ENCODE measurements at places on chromosomes 4 and X.
A peak's percentile ranks its signal among the peaks of the same experiment; 100 is the strongest.

GRCh38 chr4:84956014-84956413 lies 10.5 kb downstream of the WDFY3 start:
- no peak for DNase-seq

DNA sequence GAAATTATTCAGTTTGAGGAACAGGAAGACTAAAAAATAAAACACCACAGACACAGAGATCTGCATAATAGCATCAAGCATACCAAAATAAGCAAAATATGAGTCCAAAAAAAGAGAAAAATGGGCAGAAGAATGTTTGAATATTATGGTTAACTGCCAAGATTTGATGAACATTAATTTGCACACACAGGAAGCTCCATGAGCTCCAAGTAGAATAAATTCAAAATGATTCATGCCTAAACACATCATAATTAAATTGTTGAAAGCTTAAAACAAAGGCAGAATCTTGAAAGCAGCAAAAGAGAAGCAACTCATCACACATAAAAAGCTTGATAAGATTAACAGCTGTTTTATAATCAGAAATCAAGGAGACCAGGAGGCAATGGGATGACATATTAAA lies 156.6 kb upstream of the ARSJ start:
- DNase-seq = no peak

GRCh38 chr4:188117631-188118324 lies 8.4 kb upstream of the TRIML2 start:
- no peak for DNase-seq

DNA sequence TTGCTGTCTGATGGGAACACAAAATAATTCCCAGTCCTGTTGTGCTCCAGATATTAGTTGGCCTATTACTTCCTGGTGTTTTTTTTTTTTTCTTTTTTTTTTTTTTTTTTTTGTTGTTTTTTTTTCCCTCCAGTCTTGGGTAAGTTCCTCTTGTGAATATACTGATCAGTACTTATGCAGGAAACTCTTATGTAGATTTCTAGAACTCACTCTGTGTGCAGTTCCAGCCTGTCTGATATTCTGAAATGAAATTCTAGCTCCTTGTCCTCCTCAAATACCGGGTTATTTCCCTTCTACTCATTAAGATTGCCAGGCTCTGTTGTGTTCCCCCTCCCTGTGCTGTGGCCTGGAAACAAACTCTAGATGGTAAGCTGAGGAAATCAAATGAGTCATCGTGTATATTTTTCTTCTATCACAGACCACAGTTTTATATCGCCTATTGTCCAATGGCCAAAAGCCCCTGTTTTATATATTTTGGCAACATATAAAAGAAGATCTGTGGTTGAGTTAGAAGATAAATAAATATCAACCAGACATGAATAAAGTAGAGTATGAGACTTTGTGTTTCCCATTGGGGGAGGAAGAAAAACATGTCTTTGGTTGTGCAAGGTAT lies 124.3 kb upstream of the UGT8 start:
- DNase-seq = no peak

DNA sequence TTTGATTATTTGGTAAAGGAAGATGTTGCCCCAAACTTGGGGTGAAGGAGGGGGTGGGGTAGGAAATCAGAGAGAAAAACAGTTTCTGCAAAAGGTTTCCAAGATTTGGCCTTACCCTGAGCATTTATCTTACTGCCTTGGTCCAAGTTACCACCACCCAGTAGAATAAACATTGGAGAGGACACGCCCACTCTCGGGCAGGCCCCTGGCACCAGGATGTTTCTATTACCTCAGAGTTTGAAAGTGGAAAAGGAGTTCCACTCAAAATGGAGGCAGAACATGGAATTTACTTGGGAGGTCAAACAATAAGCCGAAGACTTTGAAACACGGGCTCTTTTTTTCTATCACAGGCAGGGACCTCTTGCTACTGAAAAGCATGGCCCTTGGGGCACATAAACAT lies 113.7 kb downstream of the CHRNA9 start:
- DNase-seq = no peak

GRCh38 chrX:107154787-107155620 lies 36.4 kb upstream of the RBM41 start:
- DNase-seq = peak; percentile 44

DNA sequence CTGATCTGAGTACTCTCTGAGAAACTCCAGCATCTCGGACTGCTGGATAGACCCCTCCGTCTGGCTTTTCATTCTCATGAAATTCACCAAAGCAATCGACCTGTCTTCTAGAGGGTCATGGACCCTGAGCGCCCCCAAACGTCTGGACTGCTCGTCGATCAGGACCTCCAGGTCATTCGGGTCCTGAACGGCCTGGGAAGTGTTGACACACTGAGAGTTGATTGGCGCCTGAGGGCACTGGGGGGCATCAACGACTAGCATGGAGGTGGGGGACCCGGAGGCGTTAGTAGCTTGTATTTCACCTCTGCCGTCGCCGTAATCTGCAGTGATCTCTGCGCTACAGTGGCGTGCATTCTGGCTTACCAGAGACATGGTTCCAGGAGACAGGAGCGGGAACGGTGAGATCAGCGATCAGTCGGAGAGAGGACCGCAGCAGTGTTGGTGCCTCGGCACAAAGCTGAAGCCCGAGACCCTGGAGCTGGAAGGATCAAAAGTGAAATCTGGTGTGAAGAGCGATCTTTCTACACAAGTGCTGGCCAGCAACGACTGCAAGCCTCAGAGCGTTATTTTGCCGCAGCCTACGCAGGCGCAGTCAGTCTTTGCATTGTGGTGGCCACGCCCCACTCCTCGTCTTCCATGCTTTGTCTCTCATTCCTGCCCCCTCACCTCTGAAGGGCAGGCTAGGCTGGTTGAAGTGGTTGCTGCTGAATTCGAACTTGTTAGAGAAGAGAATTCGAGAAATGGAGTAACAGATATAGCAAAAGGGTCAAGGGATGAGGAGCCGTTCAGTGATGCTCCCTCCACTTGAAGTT lies at the start of gene MAGEE2:
Gene MAGEE2, minus strand, starts transcription at position 575 of the 812 bp plus-strand sequence. Its CDS starts 203 bp downstream, at position 372.
- no peak for DNase-seq

- DNase-seq = no peak
These were observed 23.9 kb downstream of the ANKRD17 start for GRCh38 chr4:73234712-73235111.

GRCh38 chrX:152725409-152725808 lies 8.1 kb downstream of the CSAG1 start:
- no peak for DNase-seq

DNA sequence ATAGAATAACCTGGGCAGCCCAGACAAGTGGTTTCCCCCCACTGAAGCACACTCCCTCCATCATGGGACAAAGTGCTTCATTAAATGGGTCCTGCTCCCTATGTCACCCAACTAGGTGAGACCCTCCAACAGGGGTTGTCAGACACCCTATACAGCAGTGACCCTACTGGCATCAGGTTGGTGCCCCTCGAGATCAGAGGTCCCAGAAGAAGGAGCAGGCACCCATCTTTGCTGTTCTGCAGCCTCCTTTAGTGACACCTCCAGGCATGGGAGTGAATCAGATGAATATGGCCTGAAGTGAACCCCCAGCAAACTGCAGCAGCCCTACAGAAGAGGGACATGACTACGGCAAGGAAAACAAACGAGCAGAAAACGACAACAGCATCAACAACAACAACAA lies 11.1 kb downstream of the NELFA start:
- no peak for DNase-seq

DNA sequence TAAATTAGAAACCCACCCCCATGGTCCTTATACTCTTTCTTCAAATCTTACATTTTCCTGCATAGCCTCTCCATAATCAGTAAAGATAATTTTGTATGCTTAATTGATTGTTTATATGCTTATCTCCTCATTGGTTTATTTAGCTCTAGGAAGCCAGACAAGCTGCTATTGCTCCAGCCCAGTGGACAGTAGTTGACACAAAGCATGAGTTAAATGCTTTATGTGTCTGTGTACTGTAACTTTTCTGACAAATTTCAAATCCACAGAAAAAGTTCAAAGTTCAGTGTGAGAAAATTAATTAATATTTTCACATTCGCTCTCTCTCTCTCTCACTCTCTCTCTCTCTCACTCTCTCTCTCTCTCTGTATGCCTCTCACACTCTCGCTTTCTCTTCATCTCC lies 181.7 kb downstream of the GABRB1 start:
- DNase-seq = no peak

GRCh38 chr4:38091636-38092035 lies 131.4 kb downstream of the PTTG2 start:
- DNase-seq = no peak

- no peak for DNase-seq
These were observed 181.2 kb downstream of the COX18 start for GRCh38 chr4:72888331-72888730.

- DNase-seq = no peak
These were observed 92.3 kb upstream of the LEF1 start for GRCh38 chr4:108261026-108261425.

- peak; percentile 80 for DNase-seq
These were observed 85.5 kb downstream of the STARD8 start for GRCh38 chrX:68732906-68733493.

GRCh38 chrX:69158166-69158980 lies 6.9 kb downstream of the PJA1 start:
- peak; percentile 68 for DNase-seq

- DNase-seq = no peak
These were observed 58.6 kb upstream of the ETNPPL start for GRCh38 chr4:108821351-108821930.

DNA sequence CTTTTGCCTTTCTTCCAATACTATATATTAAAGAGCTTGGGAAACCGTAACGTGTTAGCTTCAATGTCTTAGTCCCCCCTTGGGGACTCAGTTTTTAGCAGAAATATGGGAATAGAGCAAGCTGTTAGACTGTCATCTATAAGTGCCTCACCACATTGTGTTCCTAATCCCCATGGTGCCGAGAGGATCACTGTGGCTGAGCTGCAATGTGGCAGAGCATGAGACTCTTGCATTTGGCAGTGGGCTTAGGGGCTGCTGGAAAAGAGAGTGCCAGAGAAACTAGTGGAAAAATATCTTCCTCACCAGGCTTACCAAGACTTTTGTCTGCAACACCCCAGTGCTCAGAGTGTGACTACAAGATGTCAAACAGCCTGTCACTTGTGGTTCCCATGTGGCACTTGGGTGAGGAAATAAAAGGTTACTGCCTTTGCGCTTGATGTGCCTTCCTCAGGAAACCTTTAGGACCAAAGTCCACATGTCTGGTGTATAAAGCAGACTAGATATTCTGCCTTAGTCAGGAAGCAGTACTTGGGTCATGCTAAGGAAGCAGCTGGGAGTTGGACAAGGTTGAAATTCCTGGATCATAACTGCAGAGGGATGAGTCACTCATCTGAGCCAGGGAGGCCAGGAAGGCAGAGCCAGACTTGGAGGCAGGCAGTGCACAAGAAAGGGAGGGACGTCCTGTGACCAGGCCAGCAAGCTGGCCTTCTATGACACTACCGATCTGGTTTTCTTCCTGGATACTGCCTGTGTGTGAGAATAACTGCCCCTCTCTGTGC lies 9.7 kb upstream of the MAGEA4 start:
- no peak for DNase-seq

DNA sequence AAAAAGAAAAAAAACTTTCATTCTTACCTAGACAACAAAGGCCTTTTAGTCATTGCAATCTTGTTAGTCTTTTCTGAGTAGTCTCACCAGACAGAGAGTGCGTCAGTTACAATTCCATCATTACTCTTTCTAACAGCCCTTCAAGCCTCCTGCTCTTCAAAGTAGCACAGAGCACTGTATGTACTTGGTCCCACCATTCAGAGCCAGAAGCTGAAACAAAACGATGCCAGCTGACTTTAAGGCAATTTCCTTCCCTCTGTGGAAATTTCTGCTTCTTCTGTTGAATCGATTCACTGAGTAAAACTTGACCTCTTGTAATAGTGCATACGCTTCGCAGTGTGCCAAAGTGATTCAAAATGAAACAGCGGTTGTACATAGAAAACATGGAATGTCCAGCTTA lies 57.7 kb upstream of the TENM3 start:
- DNase-seq = no peak

DNA sequence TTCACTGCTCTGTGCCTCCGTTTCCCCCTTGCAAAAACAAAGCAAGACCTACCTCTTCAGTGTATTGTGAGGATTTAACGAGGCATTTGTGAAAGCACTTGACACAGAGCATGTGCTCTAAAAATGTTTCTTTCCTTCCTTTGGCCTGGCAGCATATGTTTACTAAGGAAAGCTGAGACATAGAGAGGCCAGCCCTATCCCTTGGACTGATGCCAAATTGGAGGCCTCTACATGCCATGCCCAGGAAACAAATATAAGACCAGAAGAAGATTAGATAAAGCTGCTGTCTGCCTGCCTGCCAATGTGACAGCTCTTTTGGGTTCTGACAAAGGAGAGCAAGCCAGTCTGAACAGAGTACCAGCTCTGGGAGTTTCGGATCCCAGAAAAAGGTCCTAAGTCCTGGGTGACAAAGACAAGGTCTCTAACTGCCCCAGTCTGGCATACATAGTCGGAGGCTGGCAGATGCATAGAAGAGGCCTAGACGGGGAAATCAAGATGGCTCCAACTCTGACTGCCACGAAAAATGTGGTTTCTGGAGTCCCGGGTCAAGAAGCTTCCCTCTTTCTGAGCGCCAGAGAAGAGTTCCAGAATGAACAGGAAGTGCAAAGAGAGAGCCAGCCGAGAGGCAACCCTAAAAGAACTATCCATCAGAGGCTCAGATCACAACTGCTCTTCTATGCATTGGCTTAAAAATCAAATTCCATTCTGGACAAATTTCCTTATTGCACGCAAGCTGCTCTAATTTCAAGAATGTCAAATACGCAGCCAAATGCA lies 25.8 kb downstream of the OTUD6A start:
- DNase-seq = no peak

- DNase-seq = no peak
These were observed 15.0 kb upstream of the ENAM start for GRCh38 chr4:70613306-70614183.

GRCh38 chrX:97938706-97939105 lies 1055.0 kb downstream of the RPA4 start:
- no peak for DNase-seq

DNA sequence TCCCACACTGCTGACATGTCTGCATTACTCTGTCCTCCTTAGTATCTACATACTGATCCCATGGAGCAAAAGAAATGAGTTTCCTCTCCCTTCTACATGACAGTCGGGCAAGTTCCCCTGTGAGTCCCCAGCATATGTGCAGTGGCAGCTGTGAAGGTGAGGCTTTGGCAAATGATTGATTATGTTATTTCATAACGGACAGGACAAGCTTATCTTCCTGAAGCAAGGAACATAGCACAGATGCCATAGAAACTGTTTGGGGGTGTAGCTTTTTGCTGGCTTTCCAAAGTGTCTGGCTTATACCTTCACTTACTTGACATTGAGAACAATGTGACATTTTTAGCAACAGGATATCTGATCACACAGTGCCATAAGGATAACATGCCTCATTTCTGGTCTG lies 136.8 kb upstream of the PDLIM3 start:
- no peak for DNase-seq

GRCh38 chr4:172692701-172693100 lies 475.9 kb upstream of the GALNT7 start:
- DNase-seq = no peak

DNA sequence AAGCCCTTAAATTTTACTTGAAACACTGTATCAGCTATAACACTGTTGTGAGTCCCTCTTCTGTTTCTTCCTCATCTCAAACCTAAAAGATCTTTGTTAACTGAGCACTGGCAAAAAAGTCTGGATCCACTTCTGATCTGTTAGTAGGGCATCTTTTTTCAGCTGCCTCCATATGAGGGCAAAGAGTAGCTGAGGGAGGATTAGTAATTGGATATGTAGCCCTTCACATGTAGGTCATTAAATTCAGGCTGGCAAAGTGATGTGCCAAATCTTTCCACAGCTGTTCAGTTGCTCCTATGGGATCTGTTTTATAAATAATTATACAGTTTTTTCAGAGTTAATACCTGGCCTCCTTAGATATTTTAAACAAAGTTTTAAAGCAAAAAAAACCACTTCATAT lies 1.1 kb upstream of the TRMT10A start:
- DNase-seq = no peak

Data from suppressor macrophage (primary cell).